CD4-positive, alpha-beta T cell (primary cell): ENCODE measurements at places on chromosomes 3 and 15.

DNA sequence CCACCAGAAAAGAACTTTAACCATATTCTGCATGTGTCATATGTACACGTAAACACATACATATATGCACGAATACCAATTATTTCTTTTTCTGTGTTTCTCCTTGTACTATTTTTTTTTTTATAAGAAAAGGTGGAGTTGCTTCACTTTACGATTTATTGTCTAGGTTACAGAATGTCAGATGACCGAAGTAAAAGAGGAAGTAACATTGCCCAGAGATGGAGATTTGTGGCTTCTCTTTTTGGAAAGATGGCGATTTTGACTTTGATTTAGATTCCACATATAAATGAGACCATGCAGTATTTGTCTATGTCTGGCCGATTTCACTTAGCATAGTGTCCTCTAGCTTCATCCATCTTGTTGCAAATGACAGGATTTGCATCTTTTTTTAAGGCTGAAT is 293.1 kb downstream of the SV2B start:
- no peak for DNase-seq
- no peaks in the 10 kb centered on the region for H3K27me3 ChIP-seq
- H3K36me3 ChIP-seq: no peaks in the 10 kb centered on the region
- H3K27ac ChIP-seq: no peak overlapping the region
- no peaks in the 10 kb centered on the region for H3K4me1 ChIP-seq

- DNase-seq: no peak
- no peak overlapping the region for H3K27ac ChIP-seq
- no peaks in the 10 kb centered on the region for H3K36me3 ChIP-seq
- no peak overlapping the region for H3K4me3 ChIP-seq
- no peaks in the 10 kb centered on the region for H3K4me1 ChIP-seq
These were observed 706.4 kb upstream of the NR2F2 start for GRCh38 chr15:95624100-95624499.

DNA sequence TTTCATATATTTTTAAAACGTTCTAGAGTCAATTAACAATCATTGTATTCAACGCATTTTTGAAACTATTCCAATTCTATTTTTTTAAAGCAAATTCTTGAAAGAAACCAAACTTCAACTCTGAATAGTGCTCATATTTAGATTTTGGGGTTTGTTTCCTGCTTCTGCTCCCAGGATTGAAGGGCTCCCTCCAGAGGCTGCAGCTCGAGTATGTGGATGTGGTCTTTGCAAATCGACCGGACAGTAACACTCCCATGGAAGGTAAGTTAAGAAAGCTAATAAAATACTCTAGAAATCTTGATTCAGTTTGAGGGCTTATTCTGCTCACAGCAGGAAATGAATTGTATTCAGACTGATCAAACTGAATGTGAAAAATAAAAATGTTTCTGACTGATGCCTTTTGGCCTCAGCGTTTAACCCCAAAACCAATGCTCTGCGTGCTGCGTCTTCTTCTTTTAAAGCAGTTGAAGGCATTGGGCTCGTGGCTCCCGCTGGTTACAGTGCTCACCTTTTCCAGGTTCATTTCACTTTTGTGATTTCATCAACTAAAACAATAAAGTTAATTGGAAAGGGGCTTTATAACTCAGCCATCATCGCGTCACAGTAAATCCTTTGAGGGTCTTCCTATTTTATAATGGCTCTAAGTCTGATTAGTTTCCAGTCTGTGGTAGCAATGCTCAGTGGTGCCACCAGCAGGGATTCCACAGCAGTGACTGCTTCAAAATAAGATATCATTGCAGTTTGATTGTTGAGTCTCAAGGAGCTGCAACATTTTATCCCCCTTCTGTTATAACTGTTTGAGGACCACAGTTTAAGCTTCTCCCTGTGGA is 80.1 kb downstream of the SSR3 start:
- no peaks in the 10 kb centered on the region for H3K4me1 ChIP-seq
- no peak for DNase-seq
- H3K27ac ChIP-seq: no peak overlapping the region

DNA sequence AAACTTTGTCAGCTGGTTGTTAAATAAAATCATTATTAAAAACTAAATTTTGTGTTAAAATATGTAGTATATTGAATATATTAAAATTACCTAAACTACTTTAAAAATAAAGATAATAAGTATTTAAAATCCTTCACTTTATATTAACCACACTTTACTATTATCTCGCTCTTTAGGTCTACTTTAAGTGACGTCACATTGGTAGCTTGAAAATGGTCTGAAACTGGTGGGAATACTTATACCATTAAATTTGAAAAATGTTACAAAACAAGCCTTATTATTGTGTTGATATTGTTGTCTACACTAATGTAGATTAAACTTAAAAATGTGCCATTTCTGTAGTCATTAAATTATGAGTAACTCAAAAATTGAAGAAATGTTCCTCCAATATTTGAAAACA is 77.6 kb downstream of the ZIC4 start:
- no peaks in the 10 kb centered on the region for H3K36me3 ChIP-seq
- no peak for DNase-seq
- H3K4me1 ChIP-seq: no peaks in the 10 kb centered on the region
- no peak overlapping the region for H3K4me3 ChIP-seq
- H3K27me3 ChIP-seq: no peaks in the 10 kb centered on the region

DNA sequence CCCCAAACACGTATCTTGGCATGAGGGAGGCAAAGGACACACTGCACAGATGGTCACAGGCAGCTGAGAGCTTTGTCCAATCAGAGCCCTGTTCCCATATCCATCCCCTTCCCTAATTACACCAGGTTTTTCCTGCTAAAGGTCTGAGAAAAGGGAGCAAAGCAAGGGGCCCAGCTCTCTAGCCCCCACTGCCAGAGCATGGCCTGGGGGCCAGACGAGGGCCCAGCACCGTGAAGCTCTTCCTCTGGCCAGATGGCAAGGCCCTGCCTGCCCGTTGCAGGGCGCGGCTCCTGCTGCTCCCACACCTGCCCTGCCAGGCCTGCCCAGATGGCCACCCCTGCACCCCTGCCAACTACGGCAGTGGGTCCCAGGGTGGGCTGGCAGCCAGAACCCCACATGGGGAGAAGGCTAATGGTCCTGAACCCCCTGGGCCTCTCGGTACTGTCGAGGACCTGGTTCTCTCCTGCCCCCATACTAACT is 3.2 kb downstream of the SHF start:
- DNase-seq: no peak
- H3K4me3 ChIP-seq: no peak overlapping the region
- no peaks in the 10 kb centered on the region for H3K36me3 ChIP-seq
- no peaks in the 10 kb centered on the region for H3K27me3 ChIP-seq
- H3K27ac ChIP-seq: no peak overlapping the region

DNA sequence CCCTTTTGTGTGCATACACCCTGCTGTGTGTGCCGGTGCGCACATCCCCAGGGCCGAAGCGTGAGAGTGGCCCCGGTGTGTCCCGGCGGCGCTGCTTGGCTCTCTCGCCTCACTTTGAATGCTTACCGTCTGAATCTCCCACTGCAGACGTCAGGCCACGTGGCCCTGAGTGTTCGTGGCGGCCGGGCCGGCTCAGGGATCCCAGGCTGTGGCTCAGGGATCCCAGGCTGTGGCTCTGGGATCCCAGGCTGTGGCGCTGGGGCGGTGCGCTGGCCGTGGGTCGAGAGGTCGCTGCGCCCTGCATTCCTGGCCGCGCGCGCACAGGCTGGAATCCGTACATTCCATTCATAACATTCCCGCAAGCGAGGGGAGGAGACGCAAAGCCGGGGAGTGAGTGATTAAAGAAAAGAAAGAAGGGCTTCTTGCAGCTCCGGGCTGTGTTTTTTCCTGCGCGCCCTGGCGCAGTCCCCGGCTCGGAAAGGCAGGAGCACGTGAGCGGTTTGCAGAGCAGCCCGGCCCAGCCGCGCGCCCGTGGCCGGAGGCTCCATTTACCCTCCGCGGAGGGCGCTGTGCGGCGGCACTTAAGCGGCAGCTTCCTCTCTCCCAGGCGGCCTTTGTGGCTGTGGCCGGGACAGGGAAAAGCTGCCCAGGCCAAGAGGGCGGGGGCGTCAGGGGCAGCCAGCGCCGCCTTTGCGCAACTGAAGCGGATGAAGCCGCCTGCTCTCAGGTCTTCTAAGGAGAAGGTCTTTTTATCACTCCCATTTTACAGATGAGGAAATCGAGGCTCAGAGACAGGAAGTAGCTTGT is 87.0 kb upstream of the ALDH1L1 start:
- no peak for DNase-seq
- H3K4me3 ChIP-seq: no peak overlapping the region
- H3K27me3 ChIP-seq: peaks cover 10% of the 10 kb centered on the region
